Astrocyte of the spinal cord (primary cell): ENCODE measurements at places on chromosomes 16 and 17.

DNA sequence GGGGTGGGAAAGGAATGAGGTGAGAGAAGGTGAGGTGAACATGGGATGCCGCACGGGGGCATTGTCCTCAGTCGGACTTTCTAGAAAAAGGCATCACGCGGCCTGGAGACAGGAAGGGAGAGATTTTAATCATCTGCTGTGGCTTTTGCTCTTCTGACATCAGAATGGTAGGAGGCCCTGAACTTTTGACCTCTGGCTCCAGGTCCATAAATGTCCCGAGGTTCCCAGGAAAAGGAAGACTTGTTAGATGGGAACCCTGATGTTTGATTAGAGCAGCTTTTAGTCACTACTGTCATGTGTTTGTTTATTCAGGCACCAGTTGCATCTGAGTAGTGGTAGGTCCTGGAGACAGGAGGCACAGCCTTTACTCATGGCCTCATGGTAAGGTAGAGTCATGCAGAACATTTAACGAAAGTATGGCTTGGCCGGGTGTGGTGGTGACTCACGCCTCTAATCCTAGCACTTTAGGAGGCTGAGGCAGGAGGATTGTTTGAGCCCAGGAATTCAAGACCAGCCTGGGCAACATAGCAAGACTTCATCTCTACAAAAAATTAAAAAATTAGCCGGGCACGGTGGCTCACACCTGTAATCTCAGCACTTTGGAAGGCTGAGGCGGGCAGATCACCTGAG is 203.1 kb downstream of the MSI2 start:
- DNase-seq: peak; percentile 83

GRCh38 chr17:45824901-45825492 is 19.7 kb upstream of the SPPL2C start:
- no peak for DNase-seq

GRCh38 chr17:81046132-81046769 is 11.3 kb downstream of the BAIAP2 start:
- no peak for DNase-seq

- DNase-seq: no peak
Measured at GRCh38 chr17:15343749-15344148, 2.4 kb upstream of the TEKT3 start.

GRCh38 chr16:10386517-10387100 is 748 bp downstream of the ATF7IP2 start:
- peak; percentile 35 for DNase-seq

GRCh38 chr17:71398800-71399219 is 722.0 kb upstream of the SOX9 start:
- peak; percentile 13 for DNase-seq

- DNase-seq: no peak
Measured at GRCh38 chr17:49498029-49498615, 3.0 kb downstream of the NGFR start.

GRCh38 chr17:39809221-39809620 is 54.9 kb downstream of the IKZF3 start:
- no peak for DNase-seq

GRCh38 chr17:17732444-17732843 is 51.2 kb downstream of the RAI1 start:
- no peak for DNase-seq

DNA sequence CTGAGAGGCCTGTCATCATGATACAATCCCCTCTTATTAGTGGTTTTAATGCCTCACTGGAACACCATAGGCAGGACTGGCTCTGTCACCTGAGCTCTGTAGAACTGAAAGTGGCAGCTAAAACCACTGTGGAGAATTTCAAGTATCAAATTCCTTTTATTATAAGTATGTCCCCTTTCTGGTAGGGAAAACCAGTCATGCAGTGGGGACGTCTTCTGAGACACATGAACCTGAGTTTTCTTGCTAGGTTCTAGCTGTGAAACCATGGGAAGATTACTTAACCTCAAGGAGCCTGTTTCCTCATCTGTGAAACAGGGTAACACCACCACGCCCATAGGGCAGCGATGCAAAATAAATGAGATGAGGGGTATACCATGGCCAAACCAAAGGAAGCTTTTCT is 4.7 kb downstream of the VAC14 start:
- no peak for DNase-seq

DNA sequence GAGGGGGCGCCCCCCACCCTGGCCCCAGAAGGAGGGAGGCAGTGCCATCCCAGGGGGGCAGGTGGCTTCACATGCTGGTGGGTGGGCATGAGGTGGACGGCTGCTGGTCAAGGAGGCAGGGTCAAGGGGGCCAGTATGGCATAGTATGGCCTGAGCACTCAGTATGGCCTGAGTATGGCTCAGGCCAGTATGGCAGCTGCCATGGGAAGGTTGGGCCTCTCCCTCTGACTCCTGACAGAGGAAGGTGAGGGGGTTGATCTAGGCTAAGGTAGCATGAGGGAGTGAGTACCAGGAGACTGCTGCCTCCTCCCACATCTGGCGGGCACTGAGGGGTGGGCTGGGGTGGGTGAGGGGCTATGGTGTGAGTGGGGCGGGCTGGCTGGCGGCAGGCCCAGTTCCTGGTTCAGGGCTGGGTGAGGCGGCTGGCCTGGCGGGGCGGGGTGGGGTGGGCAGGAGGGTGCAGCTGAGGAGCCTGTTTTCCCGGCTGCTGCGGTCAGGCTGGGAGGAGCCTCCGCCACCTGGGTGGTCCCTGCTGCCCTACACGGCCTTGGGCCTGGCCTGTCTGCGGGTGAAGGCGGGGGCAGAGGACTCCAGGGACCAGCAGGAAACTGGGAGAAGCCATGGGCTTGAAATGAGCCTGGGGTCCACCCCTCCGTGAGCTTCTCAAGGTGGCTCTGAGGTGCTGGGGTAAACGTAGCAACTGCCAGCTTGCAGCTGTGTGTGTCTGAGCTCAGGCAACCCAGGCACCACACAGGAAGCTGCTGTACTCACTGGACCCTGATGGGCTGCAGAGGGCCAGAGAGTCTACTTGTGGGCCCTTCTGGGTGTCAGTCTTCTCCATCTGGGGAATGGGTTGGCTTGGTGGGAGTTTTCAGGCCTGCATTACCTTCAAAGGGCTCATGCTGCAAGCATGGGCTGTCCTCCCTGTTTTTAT is 57.0 kb downstream of the RAI1 start:
- DNase-seq: peak; percentile 34

GRCh38 chr16:69490707-69491324 is 66.4 kb downstream of the CYB5B start:
- no peak for DNase-seq

DNA sequence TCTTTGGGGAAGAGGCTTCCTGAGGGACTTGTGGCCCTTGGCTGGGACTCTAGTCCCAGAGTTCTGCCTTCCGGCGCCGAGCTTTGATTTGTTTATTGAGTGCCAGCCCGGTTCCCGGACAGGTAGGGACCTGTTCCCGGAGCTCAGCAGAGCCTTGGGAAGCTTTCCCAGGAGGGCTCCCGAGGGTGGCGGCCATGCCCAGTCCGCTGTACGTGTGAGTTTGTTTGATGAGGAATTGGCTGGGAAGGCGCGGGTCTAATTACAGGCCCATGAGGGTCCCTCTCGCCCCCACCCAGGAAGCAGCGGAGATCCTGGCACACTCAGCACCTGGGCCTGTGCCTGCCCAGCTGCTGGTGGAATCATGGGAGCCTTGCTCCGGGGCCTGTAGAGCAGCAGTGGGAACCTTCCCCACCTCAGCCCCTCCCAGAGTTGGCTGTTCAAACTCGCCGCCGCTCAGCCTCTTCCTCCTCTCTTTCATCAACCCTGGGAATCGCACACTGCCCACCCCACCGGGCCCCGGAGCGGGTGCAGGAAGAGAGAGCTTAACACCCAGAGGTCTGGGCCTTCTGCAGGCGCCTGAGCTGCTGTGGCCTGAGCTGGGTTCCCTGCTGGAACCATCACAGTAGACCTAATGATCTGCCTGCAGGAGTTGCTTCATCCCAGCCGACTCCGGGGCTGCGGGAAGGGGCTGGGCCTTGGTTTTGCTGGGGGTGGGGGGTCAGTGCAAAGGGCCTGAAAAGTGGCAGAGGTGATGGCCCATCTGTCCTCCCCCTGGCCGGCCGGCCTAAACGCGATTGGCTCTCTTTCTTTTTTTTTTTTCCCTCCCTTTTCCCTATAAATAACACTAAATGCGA is 313.7 kb downstream of the SEC14L1 start:
- no peak for DNase-seq

- no peak for DNase-seq
Measured at GRCh38 chr17:79954281-79955166, 81.1 kb downstream of the TBC1D16 start.

GRCh38 chr17:78355045-78355641 is 4.7 kb downstream of the SOCS3 start:
- DNase-seq: peak; percentile 35

DNA sequence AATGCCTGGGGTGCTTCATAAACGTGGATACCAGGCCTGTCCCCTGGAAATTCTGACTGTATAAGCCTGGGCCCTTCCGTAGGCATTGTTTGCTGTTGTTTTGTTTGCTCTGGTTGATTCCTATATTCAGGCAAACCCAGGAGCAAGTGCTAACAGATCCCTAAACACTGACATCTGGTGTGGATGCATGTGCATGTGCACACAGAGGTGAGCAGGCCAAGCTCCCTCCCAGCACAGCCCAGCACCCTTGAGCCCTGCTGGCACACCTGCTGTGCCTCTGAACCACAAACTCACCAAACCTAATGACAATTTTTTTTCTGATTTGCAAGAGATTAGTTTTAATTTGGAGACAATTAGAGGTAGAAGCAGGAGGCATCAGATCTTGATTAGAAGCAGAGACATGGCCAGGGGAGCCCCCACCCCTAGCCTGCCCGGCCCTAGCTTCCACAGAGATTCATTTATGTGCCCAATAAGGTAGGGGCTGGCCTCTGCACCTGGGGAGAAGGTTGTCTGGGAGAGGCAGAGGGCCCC is 40.4 kb downstream of the TMEM132E start:
- no peak for DNase-seq

DNA sequence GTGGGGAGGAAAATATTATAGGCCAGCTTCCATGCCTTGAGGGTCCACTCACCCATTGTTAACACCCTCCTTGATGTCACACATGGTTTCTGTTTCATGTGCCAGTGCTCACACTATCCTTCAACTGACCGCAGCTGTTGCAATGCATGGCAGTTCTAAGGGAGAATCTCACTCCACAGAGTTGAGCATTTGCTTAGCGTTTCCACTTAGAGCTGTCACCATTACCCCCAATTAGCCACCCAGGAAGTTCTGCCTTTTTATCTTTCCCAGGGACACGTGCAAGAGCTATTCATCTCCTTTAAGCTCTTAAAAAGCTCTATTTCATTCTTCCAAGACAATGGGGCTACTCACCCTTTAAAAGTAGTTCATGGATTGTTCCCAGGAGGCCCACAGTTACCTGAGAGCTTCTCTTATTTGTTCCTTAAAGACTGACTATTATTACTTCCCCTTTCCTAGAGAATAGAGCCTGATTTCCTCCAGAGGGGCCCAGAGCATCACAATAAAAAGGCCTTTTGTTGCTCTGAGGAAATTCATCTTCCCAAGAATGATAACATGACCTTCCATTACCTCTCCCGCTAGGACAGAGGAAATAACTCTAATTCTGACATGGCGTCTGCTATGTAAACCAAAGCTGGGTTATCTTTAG is 126.8 kb downstream of the CACNG3 start:
- no peak for DNase-seq

DNA sequence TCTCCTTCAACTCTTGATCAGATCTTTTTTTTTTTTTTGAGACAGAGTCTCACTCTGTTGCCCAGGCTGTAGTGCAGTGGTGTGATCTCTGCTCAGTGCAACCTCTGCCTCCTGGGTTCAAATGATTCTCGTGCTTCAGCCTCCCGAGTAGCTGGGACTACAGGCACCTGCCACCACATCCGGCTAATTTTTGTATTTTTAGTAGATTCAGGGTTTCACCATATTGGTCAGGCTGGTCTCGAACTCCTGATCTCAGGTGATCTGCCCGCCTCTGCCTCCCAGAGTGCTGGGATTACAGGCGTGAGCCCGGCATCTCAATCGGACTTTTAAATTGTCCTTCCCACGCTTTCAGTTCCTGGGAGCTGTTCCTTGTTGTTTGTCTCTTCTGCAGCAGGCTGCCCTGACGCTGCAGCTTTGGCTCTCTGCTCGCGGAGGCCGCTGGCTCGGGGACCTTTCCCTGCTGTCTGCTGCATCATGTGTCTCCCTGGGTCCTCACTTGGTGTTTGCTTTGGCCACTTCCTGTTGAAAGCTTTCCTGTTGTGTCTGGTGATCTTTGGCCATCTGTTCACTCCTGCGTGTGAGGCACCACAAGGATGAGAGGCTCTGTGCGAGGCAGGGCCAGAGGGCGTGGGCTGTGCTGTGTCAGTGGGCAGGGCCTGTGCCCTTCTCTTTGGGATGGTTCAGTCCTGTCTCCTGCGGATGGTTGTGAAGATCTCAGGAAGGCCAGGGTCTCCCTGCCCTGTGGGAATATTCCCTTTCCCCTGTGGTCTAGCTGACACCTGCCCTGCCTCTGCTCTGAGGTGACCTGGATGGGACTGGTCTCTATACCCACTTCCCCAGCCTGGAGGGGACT is 18.4 kb upstream of the CAPN15 start:
- peak; percentile 58 for DNase-seq

DNA sequence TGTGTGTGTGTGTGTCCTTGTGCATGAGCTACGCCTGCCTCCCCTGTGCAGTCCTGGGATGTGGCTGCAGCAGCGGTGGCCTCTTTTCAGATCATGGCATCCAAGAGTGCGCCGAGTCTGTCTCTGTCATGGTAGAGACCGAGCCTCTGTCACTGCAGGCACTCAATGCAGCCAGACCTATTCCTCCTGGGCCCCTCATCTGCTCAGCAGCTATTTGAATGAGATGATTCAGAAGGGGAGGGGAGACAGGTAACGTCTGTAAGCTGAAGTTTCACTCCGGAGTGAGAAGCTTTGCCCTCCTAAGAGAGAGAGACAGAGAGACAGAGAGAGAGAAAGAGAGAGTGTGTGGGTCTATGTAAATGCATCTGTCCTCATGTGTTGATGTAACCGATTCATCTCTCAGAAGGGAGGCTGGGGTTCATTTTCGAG is 22.5 kb downstream of the STAT5A start:
- DNase-seq: no peak

GRCh38 chr17:14061666-14062560 is 7.4 kb upstream of the COX10 start:
- peak; percentile 81 for DNase-seq

GRCh38 chr17:67610061-67610460 is 107.7 kb upstream of the NOL11 start:
- no peak for DNase-seq
